ENCODE measurements at places on chromosomes 1 and 21.

- no peak for DNase-seq
These were observed 74.4 kb downstream of the PTGS2 start for GRCh38 chr1:186605762-186606350.

GRCh38 chr1:1462318-1462966 lies 9.1 kb upstream of the ATAD3B start:
- no peak for DNase-seq

DNA sequence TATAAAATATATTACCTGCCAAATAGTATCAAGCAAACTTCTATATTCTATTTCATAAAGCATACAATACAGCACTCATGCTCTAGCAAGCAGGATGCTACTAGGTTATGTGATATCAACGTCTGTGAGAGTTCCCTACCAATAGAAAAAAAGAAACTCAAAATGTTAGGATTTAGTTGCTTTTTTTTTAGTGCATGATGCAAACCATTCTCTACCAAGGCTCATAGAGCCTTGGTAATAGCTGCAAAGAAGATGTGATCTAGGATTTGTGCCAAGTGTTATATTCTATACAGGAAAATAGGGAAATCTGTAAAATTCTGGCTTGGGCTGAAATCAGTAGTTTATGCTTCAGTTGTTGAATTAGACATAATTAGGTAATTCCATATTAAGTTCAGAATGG lies 394.4 kb downstream of the DSCAM start:
- no peak for DNase-seq

DNA sequence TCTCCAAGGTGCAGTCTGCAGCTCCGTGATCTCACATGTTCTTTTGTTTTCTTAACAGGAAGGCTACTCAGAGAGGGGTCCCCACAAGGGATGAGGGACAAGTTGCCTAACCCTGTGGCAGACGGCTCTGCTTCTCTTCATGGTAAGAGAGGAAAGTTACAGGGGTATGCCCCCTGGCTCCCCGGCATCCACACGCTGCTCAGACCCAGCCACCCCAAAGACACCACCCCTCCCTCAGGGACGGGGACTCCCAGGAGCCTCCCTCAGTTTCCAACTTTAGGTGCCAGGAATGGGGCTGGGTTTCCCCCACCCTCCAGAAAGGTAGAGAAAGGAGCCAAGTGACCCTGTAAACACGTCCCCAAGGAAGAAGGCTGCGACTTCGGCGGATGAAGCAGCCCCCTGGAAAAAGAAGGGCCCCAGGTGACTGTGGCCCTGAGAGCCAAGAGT lies 19.7 kb downstream of the OPTC start:
- DNase-seq, result no peak

DNA sequence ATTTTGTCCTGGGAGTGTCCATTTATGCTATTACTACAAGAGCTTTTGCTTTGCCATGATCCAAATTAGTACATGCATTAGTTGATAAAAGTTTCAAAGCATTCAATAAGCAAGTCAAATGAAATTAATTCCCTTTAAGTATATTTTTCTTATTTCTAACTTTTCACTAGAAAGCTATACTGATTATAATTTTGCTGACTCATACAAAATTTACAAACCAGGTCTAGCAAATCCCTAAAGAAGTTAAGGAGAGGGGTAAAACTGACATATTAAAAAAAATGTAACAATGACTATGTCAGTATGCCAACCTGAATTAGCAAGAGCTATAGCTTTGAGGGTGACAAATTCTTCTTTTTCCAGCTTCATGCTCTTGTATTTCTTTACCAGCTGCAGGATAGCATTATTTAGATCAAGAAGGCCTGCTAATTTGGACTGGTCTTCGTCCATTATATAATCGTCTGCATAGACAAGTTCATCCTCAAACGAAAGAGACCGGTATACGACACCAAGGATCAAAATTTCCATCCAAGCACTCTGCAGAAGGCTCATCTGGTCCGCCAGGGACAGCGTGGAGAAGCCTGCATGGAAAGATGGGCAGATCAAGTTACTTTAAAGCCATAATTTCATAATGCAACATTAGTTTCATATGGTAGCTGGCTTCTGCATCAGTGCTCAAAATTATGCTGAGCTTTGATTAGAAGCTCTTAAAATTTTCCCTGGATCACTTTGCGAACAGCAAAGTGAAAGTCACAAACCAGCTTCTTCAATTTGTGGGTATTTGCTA lies 95.8 kb upstream of the USH2A start:
- DNase-seq, result no peak

DNA sequence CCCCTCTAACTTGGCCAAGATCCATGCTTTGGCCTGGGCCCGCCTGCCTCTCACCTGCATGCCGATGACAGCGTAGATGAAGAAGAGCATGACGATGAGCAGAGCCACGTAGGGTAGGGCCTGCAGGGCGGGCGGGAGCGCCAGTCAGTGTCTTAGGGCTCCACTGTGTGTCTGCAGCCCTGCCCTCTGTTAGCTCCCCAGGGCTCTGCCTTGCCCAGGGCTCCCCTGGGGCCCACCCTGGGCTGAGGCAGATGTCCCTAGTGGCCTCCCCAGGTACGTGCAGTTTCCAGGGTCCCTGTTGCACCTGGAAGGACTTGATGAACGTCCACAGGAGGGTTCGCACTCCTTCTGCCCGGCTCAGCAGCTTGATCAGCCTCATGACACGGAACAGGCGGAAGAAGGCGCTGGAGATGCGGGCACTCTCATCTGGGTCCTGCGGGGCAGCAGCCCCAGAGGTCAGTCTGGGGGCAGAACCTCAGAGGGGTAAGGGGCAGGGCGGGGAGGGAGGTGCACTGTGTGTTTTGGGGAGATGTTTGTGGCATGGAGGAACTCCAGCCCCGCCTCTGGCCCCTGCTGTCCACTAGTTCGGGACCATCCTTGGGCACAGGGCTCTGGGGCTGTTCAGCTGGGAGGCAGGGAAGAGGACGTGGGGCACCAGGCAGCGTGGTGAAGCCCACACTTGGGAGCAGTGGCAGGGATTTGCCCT lies 29.8 kb upstream of the KIF21B start:
- no peak for DNase-seq

DNA sequence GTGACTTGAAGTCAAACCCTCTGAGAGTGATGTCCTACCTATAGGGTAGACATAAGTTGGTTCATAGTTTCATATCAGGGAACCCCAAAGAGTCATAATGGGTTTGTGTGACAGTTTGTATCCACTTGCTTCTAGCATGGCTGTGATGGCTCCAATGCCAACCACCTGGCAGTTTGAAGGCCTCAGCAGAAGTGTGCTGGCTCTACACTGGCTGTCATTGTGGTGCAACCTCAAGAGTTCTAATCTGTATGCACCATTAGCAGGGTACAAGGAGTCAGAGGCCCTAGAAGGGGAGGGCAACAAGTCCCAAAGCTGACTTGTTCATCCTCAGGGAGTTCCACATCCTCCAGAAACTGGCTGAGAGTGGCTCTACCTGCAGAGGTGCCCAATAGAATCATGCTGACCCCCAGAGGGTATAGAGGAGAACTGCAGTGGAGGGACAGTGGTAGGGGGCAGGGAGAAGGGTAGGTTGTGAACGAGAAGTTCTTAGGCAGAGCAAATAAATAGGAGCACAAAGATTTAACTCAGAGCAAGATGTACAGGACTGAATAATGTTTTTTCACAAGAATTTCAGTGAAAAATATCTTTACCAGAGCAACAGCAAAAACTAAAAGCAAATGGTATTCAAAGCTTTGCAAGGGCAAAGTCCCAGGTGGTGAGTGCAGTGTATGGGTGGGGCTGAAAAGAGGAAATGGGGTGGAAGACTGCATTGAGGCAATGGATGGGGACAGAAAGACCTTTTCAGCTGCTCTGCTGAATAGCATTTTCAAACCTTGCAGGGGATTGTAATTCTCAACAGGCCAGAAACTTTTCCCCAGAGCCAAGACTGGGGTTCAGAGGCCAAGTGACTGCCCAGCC lies 3.2 kb downstream of the FCRL2 start:
- DNase-seq, result no peak

DNA sequence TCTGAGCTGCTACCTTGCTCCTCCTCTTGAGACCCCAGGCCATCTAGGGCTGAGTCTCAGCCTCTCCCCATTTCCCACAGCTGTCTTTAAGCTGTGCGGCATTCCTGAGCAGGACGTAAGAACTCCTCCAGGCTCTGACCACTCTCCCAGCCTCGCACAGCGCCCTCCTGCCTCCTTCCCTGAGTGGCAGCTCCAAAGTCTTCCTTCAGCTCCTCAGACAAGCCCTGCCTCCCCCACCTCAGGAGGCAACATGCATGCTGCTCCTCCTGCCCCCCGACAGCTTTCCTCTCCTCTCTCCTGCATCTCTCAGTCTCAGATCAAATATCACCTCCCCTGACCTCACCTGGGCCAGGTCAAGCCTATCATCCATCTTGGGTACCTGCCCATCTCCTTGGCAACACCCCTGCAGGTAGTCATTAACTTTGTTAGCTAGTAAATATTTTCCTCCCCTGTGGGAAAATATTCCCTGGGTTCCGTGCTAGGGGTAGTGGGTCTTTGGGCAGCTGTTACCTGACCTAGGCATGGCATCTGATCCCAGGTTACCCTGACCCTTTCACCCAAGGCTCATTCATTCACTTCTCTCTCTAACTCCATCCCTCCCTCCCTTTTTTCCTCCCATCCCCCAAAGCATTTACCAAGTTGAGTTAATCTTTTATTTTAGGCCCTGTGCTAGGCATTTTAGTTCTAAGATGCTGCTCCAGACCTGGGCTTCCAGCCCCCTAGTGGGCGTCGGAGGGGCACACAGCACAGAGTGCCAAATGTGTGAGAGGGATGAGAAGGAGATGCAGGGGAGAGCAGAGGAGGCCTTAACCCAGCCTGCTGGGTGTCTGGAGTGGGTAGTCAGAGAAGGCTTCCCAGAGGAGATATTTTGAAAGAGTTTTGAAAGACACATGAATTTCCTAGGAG lies 419.9 kb downstream of the PTPRU start:
- no peak for DNase-seq

DNA sequence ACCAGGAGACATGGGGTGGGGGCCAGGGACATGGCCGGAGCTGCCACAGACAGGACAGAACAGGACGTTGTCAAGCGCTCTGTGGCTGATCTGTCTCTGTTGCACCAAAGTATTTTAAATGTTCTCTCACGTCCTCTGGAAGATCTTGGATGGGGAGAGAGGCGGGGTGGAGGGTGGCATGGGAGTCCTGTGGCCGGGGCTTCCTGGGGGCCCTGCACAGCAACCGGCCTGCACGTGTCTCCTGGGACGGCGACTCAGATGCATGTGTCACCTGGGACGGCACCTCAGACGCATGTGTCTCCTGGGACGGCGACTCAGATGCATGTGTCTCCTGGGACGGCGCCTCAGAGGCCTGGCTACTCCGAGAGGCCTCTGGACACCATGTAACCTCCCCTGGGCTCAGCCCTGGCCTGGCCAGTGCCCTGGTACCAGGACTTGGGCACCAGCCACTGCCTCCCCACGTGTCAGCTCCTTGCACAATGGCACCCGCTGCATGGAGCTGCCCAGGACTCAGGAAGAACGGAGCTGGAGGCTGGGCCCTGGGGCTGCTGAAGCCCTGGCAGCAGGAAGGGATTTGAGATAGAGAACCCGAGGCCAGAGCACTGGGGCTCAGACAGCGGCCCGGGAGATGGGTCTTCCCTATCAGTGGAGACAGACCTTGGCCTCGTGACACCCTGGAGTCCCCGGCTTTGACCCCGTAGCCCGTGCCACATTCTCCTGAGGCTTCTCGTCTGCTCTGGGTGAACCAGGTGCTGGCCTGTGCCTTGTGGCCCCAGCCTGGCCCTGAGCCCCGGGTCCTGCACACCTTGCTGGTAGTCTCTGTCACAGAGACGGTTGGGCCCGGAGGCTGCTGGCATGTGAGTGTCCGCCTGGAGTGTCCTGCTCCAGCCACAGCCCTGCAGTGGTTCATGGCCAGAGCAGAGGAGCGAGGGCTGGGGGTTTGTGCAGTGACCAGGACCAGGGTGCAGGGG lies 14.7 kb upstream of the SLC19A1 start:
- DNase-seq, result no peak

GRCh38 chr1:241747992-241748391 lies 95.9 kb downstream of the WDR64 start:
- DNase-seq, result no peak

GRCh38 chr1:31181515-31182343 lies 58.0 kb downstream of the NKAIN1 start:
- DNase-seq, result no peak

DNA sequence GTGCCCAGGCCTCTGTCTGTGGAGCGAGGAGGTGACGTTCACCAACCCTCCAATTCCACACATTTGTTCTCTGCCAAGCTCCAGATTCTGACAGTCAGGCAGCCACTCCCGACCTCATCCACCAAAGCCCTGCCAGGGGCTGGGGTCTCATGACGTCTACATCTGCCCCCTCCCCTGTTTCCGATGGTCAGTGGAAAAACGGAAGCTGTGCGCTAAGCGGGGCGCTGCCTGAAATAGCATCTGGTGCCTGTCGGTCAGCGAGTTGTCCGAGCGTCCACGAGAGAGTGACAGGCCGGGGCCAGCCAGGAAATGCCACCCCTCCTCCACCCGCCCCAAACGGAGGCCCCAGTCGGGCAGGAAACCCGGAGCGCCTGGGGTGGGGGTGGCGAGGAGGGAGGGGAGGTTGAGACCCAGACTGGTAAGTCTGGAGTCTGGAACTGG lies 3.2 kb upstream of the TAL1 start:
- no peak for DNase-seq

DNA sequence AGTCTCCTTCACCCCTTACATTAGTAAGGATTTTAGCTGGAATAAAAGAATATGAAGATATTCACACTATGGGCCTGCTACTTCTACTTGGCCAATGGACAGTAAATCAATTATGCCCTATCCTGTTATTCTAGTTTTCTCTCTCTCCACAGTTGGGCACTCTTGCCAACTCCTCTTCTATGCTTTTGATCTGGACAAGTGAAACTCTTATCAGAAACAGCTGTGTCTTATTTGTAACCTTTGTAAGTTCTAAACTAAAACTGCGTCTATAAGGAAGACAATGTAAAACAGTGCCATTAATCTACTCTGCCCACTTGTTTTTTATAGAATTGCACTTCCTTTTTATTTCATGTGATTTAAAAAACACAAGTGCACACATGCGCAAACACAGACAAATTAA lies 244.0 kb upstream of the DMRTA2 start:
- no peak for DNase-seq

DNA sequence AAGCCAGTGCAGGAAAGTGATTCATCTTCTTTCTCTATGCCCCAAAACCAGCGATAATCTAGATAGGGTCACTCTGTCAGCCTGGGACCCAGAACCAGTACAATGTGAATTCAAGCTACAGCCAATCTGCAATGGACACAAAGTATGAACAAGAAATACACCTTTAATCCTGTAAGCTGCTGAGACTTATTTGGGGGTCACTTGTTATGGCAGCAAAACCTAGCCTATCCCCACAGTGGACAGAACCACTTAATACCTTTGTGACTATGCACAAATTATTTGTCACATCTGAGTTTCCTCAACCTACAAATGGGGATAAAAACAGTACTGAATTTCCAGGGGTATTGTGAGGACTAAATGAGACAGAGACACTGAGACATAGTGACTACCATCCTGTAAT lies 50.0 kb downstream of the TMCO4 start:
- DNase-seq, result no peak

DNA sequence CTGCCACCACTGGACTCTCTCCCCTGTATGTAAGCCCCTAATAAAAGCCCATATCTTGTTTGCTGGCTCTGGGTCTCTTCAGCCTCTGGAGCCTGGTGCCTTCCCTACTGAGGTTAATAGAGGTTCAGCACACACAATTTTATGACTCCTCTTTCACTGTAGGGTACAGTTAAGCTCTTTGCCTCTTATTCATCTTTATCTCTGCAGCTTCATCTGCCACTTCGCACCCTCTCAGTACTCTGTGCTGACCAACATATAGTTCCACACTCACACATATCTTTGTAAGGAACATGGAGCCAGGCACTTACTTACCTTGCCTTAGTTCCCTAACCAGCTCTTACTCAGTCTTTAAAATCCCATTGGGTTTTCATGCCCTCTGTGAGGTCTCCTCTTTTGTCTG lies 4.5 kb downstream of the BTBD8 start:
- no peak for DNase-seq

Measured in T-cell (primary cell).